T-helper 2 cell (primary cell): ENCODE measurements at places on chromosomes 5 and 9.

DNA sequence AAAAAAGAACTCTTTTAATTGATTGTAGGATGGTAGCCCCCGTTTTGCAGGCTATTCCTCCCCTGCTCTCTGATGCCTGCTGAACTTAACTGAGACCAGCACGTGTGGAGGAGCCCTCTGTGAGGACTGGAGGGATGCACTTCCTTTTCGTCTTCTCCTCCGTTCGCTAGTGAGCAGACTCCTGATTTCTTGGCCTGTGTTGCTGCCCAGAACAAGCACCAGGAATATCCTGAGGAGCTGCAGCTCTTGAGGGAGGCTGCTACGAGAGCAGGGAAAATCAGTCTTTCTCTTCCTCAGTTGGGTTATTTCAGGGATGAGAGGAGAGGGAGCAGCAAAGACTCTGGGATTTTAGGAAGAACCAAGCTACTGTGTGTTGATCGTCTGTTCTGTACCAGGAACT lies 74.7 kb downstream of the ARHGAP26 start:
- no peak for DNase-seq

GRCh38 chr9:132878695-132879456 lies at the start of gene SPACA9:
Gene SPACA9, plus strand, starts transcription at chr9:132878898. Its CDS starts 5,050 bp downstream, at chr9:132883948.
- DNase-seq: peak; percentile 11

DNA sequence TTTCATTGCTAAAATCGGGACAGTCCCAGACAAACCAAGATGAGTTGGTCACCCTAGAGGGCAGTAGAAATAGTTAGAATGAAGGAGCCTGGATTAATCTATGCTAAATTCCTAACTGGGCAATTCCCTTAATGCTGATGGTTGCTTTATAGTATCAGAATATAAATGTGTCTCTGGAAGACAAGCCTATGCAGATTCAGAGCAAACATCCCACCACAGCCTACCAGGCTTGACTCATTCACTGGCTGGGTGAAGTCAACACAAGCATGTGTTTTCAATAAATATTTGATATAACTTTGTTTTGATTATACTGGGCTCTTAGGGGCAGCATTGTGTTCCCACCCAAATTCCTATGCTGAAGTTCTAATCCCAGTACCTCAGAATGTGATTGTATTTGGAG lies 79.3 kb downstream of the RMI1 start:
- no peak for DNase-seq

DNA sequence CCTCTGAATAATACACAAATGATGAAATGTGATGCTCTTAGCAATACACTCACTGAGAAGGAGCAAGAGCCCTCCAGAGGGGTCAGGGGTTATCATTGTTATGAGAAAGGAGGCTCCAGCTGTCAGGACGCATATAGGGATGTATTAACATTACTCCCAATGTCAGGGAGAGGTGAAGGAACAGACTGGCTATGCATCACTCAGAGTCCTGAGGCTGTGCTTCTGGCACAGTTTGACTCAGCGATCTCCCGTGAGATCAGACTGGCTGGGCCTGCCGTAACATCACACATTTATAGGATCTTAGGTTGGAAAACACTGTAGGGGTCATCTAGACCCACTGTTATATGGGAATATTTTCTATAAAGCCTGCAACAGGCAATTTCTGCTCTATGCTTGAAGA lies 226.5 kb upstream of the GLRA1 start:
- no peak for DNase-seq

DNA sequence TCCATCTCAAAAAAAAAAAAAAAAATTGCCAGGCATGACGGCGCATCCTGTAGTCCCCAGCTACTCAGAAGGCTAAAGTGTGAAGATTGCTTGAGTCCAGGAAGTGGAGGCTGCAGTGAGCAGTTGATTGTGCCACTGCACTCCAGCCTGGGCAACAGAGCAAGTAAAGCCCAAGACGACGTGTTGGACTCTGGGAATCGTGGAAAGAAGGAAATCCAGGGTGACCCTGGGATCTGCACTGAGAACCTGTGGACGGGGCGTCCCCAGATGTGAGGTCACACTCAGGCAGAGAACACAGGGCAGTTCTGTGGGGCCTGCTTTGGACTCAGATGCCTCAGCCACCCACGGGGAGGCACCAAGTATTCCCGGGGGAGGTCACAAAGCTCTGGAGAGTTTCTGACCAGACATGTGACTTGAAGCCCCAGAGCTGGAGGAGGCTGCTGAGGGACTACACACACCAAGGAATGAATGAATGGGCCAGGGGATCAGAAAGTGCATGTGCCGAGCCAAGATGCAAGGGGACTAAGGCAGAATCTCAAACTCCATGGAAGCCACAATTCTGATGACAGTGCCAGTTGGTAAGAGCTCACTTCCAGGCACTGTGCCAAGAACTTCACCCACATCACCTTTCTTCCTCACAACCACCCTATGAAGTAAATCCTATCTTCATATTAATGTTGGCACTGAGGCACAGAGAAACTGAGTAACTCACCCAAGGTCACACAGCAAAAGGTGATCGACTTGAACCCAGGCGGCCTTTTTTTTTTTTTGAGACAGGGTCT lies 12.9 kb downstream of the DYNC2I2 start:
- no peak for DNase-seq

- DNase-seq: no peak
These were observed 69.4 kb upstream of the FBXL17 start for GRCh38 chr5:108451269-108451668.

DNA sequence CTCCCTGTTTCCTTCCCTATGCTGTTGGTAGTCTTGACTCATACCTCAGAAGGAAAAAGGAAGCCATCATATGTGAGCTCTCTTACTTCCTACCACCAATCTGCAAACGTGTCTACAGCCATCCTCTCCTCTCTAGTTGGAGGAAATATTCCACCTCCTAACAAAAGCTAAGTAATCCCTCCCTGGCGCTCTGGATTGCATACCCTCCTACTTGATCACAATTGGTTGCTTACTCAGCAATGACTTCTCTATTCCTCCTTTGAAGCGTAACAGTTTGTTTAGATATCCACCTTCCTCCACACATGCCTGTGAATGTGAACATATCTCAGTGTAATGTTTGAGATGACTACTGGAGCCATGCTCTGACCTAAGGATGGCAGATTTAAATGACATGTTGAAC lies 18.2 kb downstream of the RUSC2 start:
- no peak for DNase-seq

DNA sequence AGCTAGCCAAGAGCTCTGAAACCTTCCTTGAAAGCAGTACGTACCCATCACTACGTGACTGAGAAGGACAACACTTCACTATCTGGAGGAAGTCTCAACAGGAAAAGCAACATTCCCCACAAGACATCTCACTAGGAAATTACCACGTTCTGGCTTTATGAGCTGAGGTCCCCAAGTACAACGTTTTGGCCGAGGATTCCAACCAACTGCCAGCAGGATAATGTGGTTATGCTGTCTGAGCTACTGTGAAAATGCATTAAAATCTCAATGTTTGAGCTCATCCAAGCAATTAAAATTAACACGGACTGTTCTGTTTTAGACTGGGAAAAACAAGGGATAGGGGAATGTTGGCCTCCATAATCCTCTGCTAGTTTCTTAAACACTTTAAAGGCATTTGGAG lies 16.4 kb downstream of the MED27 start:
- no peak for DNase-seq

DNA sequence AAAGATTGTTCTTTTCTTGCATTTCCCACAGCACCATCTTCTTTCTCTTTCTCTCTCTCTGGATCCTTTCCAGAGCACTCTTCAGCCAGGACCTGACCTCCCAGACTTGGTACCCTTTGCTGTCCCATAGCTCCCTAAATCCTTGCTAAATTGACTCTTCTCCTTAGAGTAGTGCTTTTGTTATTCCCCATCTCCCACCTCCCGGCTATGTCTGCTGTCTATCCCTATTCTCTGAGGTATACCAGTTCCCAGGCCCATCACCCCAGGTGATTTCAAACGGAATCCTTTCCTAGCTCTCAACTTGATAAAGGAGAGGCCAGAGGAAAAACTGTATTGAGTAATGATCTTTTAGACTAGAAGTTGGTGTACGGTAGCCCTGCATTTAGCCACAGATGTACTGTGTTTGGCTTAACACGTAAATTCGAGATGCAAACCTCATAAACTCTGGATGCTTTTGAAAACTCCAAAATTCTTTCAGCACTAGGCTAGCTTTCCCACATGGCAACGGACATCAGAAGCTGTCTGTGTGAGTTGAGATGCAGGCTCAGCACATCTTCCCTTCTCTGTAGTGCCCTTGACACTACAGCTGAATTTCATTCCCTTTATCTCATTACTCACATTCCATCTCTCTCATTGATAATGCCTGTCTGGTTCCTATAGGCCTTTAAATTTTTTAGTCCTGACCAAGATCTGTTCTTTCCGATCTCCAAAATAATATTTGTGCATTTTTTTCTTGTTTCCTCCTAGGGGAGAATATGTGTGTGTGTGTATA lies 320.8 kb upstream of the ITGA1 start:
- DNase-seq: no peak

DNA sequence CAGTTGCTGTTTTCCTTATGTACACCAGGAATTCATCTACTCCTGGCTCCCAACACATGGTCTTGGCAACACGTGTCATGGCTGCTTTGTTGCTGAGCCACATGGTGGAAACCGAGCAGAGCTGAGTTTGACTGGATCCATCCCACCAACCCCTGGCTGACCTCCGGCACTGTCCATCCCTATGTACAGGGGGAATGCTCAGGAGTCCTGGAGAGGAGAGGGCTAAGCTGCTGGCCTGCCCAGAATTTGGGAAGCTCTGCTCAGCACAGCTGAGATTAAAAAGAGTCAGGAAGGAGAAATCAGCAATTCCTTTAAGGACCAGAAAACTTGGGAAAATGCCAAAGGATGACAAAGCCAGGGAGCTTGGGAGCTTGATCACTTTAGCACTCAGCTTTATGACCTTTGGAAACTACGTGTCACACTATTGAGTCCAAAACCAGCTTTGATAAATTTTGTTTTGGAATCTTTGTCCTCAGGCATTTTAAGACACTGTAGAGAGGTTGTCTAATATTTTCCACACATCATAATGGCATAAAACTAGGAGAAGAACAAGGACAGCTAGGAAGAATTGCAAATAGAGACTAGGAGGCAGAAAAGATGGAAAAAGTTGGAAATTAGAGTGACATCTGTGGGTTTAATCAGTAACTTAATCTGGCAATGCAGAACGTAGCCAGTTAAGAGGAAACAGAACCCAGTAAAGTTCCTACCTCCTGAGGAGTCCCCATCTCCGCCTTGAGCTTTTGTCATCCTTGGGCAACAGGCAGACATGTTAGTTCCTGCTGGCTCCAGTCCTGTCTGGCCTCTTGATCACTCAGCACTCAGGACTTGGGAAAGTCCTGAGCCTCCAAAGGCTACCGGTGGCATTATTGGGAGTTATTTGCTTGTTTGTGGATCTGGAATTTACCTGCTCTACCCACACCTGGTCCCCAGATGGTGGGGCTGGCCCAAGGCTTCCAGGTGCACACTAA lies 62.5 kb upstream of the PLPP1 start:
- no peak for DNase-seq
